ENCODE measurements at places on chromosomes 1 and 21.

- no peak for DNase-seq
Measured at GRCh38 chr1:212962509-212962908, 12.2 kb downstream of the VASH2 start.

- no peak for DNase-seq
Measured at GRCh38 chr1:178385662-178386061, 111.1 kb downstream of the CLEC20A start.

- no peak for DNase-seq
Measured at GRCh38 chr1:18109058-18109755, 1.6 kb downstream of the IGSF21 start.

DNA sequence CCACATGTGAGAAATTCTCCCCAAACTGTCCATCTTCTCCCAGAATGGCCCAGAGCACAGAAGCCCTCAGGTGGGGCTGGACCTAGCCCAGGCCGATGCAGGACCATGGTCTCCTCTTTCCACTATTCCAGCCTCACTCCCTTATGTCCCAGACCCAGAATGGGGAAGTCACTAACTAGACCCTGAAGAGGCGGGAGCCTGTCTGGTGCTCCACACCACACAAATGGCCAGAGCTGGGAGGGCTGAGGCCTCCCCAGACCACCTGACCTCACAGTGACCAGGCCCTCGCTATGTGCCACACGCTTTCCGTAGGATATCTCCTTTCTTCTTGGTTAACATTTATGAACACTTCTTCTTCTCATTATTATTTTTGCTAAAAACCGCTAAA, 54.9 kb upstream of the EDN2 start:
- no peak for DNase-seq

DNA sequence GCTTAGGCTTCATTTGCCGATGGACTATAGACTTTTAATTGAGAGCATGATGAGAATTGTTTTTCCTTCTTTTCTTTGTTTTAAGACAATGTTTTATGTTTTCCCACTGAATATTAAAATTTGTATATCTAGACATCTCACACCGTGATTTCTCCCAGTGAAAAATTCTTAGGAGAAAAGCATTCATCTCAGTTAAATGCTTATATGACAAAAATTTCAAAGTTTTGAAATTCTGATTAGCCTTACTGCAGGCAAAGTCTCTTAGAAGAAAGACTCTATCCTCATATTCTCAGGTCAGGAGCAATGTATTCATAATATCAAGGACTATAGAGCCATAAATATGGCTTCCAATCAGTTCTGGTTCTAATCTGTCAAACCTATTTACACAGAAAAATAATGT, 2085.0 kb downstream of the NCAM2 start:
- DNase-seq: no peak

DNA sequence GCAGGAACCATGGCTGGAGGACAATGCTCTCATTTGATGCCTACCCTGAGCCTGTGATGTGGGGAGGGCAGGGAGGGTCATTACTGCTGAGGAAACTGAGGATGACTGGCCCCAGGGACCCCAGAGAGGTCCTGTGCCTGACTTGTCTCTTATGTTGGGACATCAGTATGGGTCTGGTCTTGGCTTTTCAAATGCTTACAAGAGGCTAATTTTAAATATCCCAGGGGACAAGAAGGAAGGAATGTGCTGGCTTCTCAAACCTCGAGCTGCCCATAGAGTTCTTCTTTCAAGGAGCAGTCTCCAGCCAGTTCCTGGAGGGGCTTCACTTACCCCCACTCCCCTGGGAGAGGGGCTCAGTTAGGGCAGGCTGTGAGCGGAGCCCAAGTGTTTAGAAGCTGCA, 168.2 kb downstream of the TRABD2B start:
- DNase-seq: no peak

- no peak for DNase-seq
Measured at GRCh38 chr1:172381946-172382345, 38.5 kb upstream of the C1orf105 start.

GRCh38 chr1:169610858-169611257, 19.1 kb downstream of the SELP start:
- no peak for DNase-seq

- DNase-seq: no peak
Measured at GRCh38 chr1:234601301-234602017, 8.5 kb downstream of the IRF2BP2 start.

GRCh38 chr1:206004826-206005225, 1.6 kb upstream of the RAB7B start:
- no peak for DNase-seq

- no peak for DNase-seq
Measured at GRCh38 chr1:240329443-240329842, 237.8 kb downstream of the FMN2 start.

- DNase-seq: no peak
Measured at GRCh38 chr21:29114765-29115500, 15.5 kb upstream of the MAP3K7CL start.

DNA sequence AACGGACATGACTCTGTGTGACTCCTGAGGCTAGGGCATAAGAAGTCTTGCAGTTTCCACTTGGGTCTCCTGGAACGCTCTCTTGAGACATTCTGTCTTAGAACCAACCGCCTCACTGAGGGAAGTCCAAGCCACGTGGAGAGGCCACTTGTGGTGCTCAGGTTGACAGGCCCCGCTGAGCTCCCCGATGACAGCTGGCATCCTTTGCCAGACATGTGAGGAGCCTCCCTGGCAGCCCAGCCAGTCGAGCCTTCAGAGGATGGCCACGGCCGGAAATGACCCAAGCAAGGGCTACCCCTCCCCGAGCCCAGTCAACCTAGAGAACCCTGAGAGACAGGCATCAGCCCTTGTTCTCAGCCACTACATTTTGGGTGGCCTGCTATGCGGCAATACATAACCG, 20.7 kb downstream of the PLEKHA6 start:
- no peak for DNase-seq

- no peak for DNase-seq
Measured at GRCh38 chr1:116382321-116382720, 9.3 kb downstream of the ATP1A1 start.

- DNase-seq: no peak
Measured at GRCh38 chr21:27130154-27130553, 163.3 kb upstream of the ADAMTS5 start.

DNA sequence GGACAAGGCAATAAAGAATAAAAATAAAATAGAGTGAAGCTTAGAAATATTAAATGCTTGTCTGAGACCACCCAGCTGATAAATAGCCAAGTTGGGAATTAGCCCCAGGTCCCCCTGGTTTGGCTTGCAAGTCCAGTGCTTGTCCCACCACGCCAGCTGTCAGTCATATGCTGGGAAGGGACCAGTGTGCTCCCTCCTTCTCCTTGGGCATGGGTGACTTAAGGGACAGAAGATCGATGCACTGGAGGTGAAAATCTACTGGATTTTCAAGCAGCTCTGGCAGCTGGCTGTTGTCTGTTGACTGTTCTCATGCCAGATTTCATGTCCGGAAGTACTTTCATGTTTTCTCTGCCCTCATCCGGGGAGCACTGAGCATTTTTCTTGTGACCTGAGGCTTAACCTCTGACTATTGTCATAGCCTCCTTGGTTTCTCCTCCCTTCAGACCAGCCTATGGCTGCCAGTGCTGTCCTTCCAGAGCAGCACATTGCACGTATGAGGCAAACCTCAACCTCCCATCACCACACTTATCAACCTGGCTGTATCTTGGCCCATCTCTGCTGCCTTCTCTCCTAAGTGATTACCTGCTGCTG, 12.4 kb downstream of the LMOD1 start:
- DNase-seq: no peak

DNA sequence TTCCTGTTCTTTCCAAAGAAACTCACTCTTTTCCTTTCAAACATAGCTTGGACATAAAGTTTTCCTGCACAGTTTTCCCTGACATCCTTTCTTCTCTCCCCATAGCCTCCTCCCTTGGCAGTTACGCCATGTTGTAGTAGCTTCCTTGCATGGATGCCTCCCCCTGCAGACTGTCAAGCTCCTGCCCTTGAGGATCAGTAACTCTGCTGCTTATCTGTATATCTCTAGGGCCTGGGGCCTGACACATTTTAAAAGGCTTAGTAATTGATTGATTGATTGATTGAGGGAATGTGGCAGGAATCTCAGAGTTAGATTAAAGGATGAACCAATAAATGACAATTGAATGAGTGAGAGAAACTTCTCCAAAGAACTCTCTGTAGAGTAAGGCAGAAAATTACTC, 143.7 kb downstream of the NEK7 start:
- DNase-seq: no peak

DNA sequence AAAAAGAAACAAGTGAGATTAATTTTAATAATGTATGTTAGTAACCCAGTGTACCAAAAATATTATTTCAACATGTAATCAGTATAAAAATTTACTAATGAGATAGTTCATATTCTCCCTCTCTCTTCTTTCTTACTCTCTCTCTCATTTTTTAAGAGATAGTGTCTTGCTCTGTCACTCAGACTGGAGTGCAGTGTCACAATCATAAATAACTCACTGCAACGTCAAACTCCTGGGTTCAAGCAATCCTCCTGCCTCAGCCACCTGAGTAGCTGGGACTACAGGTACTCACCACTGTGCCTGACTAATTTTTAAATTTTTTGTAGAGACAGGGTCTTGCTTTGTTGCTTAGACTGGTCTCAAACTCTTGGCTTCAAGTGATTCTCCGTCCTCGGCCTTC, 123.9 kb downstream of the NRDC start:
- no peak for DNase-seq

- DNase-seq: no peak
Measured at GRCh38 chr1:60751306-60751705, 331.1 kb upstream of the NFIA start.

DNA sequence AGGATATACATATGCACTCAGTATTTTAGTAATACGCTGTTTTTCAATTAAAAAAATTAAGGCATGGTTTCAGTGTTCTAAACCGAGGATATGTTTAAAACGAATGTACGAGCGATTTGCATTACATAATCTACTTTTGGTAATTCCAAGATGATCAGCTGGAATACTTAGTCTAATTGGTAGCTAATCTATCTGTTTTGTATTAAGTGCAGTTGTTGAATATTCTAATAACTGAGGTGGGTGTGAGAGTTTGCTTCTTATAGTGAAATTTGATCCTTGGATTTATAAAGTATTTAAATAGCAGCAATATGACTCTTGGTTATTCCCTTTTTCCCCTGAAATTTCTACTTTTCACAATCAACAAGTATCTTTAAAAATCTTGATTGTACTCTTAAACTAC, 1.3 kb downstream of the RNF2 start:
- DNase-seq: no peak

DNA sequence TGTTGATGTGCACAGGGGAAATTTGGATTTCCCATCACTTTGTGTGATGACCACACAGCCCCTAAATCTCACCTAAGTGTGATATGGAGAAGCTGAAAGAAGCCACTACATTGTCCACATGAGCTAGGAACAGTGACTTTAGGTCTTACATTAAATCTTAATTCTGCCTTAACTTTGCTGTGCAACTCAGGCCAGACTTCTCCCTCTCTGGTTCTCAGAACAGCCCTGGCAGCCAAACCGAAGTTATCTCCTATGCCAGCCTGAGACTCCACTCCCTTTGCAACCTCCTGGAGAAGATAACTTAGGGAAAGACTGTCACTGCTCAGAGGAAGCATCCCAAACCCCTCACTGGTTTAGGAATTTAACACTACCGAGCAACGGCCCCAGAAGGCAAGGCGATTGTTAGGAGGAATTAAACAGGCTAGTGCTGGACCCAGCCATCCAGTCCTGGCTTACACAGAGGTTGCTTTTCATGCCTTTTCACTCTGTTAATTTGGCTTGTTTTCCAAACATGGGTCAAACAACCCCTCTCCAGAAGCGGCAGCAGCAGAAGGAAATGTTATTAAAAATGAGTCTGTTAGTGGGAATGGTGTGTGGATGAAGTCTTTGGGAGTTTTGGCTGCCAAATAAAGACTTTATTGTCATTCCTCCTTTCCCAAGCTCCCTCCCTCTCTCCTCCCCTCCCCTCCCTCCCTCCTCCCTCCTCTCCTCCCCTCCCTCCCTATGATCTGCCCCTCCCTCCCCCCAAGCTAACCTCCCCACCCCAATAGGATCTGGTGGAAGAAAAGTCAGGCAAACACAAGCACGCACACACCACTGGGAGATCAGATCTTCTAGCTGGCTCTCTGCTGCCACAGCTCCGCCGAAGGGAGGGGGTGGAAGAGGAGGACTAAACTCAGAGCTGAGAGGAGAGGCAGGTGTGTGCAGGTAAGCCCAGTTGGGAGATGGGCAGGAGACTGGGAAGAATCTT, at the start of gene PRELP:
PRELP (plus strand) TSS at position 795 of the 970 bp plus-strand sequence. CDS start 7,379 bp downstream, outside the sequence.
- no peak for DNase-seq

GRCh38 chr1:172254521-172255222, 165.8 kb upstream of the C1orf105 start:
- DNase-seq: peak; percentile 29

- DNase-seq: no peak
Measured at GRCh38 chr21:33308586-33309490, 15.9 kb upstream of the IFNAR1 start.

DNA sequence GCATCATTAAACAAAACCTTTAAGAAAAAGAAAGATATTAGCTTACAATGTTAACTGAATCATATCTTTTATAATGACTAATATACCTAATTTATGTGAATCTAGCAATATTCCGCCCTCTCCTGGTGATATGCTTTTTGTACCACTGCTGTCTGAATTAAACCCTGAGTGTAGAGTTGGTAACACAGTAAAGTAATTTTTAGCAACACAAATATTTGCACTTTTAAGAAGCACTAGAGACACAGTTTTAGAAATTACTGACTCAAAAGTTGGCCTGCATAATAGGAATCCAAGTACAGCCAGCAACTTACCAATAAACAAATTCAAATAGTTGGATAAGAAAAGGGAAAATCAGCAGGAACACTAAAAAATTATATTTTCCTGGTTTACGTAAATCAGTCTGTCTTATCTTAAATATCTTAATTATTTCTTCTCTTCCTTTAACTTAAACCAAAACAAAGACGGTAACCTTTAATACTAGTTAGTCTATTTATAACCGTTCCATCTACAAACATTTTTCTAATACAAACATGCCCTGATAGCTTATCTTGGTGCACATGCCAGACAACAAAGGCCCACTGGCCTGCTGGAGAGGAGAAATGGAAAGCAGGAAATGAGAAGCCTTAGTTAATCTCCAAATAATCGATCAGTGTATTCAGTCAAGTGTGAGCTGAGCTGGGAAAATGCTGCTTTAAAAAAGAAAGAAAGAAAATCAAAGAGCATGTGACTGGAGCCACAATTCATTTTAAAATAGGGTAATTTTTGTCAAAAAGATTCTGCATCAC, 246.0 kb downstream of the RERE start:
- no peak for DNase-seq

GRCh38 chr1:3551711-3552110, 59.6 kb downstream of the MEGF6 start:
- no peak for DNase-seq

- no peak for DNase-seq
Measured at GRCh38 chr1:65319754-65320153, 10.4 kb downstream of the DNAJC6 start.

- DNase-seq: no peak
Measured at GRCh38 chr1:40312238-40313205, 4.6 kb downstream of the COL9A2 start.

GRCh38 chr1:33155877-33156538, 25.8 kb downstream of the TRIM62 start:
- no peak for DNase-seq

- DNase-seq: no peak
Measured at GRCh38 chr1:33972676-33973395, 109.0 kb downstream of the HMGB4 start.
